ENCODE measurements at places on chromosomes 1 and 21.

GRCh38 chr1:244074559-244075171 is 23.6 kb downstream of the ZBTB18 start:
- no peak for DNase-seq

- no peak for DNase-seq
Measured at GRCh38 chr1:171545523-171545922, 60.2 kb downstream of the PRRC2C start.

DNA sequence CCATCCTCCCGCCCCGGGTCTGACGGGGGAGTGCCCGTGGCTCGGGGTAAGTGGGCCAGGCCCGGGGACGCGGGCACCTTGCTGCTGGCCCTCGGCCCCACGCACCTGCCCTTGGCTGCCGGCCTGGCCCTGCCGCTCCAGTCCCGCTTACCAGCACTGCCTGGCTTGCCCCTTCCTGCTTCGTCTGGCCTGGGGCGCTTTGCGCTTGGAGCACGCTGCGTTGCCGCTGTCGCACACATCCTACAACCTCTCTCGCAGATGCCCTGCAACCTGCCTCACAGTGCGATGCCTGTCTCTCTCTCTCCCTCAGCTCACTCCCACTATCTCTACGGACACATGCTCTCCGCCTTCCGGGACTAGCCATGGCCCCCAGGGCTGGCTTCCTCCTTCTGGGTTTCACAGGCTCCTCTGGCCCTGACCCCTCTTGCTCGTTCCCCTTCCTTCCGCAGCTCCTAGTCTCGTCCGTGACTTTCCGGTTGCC is 9.7 kb downstream of the MYOG start:
- no peak for DNase-seq

DNA sequence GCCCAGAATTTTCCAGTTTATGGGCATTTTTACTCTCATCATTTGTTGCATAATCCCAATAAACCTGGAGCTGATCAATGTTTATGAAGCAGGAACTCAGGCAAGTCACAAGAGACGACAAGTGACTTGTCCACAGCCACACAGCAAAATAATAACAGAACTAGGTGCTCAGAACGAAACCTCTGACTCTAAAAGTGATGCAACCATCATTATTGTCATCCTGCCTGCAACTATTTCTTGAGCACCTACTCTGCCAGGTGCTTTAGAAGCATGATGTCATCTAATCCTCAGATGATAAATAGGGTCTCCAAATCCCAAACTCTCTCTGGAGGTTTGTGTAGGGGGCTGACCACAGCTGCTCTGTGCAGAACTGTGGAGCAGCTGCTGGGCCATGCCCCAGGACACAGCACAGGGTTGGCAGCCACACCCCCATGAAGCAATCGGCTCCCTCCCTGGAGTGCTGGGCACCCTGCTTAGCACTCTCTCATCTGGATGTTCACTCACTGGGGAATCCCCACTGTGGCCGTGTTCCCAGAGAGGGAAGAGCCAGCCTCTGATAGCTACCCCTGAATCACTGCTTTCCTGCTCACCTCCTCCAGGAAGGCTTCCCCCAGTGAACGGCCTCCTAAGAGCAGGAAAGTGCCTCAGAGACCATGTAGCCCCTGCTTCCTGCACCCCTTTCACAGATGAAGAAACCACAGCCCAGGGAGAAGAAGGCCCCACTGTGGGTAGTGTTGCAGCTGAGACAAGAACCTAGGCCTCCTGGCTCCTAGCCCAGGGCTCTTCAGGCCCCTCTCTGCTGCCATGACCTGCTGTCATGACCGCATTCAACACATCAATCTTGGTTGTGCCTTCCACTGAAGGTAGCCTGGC is 2.1 kb downstream of the TTC22 start:
- peak; percentile 61 for DNase-seq

GRCh38 chr1:7738044-7738443 is 33.1 kb upstream of the VAMP3 start:
- no peak for DNase-seq

GRCh38 chr1:221440658-221441057 is 301.2 kb downstream of the DUSP10 start:
- no peak for DNase-seq

DNA sequence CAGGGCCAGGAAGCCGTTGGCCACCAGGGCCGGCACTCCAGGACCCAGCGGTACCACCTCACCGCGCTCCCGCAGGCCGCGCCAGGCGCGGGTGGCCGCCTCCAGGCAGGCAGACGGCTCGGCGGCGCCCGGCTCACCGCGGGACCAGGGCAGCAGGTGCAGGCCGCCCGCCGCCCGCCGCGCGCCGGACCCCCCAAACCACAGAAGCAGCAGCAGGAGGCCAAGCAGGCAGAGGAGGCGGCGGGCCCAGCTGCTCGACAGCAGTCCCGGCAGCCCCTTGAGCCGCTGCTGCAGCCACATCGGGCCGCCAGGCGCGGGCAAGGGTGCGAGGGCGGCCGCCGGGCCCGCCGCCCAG is 312 bp downstream of the KIAA2013 start:
- no peak for DNase-seq

GRCh38 chr1:182304627-182305026 is 87.0 kb downstream of the GLUL start:
- DNase-seq, result no peak

GRCh38 chr1:208535511-208535910 is 291.3 kb upstream of the PLXNA2 start:
- DNase-seq, result no peak

DNA sequence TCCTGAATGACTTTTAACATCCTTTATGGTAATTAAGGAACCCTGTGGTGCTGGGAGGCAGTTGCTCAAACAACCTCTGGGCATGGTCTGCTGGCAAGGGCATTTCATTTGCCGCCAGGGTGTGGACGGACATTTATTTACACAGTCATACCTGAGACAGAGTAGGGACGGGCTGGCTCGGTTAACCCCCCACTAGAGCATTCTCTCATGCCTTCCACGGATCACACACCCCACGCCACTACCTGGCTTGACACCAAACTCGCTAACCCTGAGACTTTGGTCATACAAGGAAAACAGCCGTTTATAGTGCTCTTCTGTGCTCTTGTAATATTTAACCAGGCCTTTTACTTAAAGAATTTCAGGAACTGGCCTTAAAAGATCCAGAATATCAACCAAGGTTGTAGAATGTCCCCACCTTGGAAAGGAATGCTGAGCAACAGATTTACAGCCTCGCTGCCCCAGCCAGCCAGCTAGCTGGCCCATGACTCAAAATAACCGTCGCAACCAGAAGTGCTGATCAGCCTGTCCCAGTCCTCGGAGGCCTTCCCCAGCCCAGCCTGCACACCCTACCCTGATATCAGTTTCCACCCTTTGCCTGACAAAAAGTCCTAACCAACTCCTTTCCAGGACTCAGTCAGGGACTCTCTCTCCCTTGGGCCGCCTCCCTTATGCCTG is 6.5 kb upstream of the PDXK start:
- DNase-seq, result peak; percentile 32

GRCh38 chr21:32674731-32675130 is 53.1 kb downstream of the SYNJ1 start:
- DNase-seq, result no peak

- no peak for DNase-seq
Measured at GRCh38 chr1:53292690-53293089, 35.2 kb downstream of the LRP8 start.

GRCh38 chr1:217369271-217369981 is 261.5 kb downstream of the GPATCH2 start:
- DNase-seq, result no peak

DNA sequence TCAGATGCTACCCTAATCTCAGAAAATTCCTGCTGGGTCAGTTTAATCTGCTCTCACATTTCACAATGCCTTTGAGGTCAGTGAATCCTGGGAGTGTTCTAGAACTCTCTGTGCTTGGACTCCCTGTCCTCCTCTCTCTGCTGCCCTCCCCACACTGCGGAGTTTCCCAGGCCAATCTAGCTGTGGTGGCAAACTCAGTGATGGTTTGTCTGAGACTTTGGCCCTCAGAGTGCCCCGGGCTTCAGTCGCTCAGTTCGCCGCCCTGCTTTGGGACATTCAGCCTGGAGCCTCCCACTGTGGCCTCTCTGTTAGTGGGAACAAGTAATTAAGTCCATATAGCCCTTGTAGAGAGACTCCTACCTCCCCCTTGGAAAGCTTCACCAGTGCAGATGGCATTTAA is 7.1 kb downstream of the C1orf226 start:
- DNase-seq, result no peak

- DNase-seq, result no peak
Measured at GRCh38 chr1:246629976-246630375, 63.7 kb downstream of the CNST start.

GRCh38 chr1:154813300-154813816 is 56.7 kb downstream of the KCNN3 start:
- no peak for DNase-seq

- no peak for DNase-seq
Measured at GRCh38 chr1:112508278-112509004, at the start of gene WNT2B. TSS of gene WNT2B (plus strand) at chr1:112508965. CDS start at chr1:112509263, 298 bp downstream.

DNA sequence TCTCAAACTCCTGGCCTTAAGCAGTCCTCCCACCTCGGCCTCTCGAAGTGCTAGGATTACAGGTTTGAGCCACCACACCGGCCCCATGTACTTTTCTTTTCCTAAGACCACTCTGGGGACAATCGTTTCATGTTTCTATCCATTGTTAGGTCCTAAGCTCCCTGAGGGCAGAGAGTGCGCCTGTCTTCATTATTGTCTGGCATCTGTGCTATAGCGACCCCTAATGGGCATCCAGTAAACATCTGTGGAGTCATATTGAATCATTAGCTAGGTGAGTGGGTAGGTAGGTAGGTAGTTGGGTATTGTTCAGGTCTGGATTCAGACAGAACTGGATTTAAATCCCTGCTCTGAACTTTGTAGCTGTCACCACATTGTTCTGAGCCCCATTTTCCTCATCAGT is 66.1 kb downstream of the TMEM53 start:
- no peak for DNase-seq

GRCh38 chr21:34770576-34770975 is 101.8 kb downstream of the CLIC6 start:
- no peak for DNase-seq

- DNase-seq, result peak; percentile 89
Measured at GRCh38 chr21:29718081-29718815, 221.5 kb downstream of the GRIK1 start.

DNA sequence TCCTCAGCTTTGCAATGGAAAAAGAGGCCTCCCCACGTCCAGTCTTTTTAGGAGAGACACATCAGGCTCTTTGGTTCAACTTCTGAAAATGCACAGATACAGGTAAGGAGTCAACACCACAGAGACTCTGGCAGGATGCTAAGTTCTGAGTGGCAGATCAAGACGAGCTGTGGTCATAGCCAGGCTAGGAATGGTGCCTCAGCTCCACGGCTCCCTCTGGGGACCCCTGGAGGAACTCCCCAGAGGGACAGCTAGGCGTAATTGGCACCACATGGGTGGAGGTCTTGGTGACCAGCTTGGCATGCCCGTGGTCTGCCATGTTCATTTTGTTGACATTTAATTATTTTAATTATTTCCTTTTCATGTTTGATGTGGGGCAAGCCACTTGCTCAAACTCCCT is 206.1 kb downstream of the KAZN start:
- DNase-seq, result no peak

DNA sequence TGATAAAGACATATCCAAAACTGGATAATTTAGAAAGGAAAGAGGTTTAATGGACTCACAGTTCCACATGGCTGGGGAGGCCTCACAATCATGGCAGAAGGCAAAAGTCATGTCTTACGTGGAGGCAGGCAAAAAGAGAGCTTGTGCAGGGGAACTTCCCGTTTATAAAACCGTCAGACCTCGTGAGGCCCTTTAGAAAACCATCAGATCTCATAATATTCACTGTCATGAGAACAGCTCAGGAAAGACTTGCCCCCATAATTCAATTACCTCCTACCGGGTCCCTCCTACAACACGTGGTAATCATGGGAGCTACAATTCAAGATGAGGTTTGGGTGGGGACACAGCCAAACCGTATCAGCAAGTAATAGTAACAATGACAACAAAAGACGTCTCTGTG is 88.2 kb upstream of the SLC25A33 start:
- DNase-seq, result no peak

DNA sequence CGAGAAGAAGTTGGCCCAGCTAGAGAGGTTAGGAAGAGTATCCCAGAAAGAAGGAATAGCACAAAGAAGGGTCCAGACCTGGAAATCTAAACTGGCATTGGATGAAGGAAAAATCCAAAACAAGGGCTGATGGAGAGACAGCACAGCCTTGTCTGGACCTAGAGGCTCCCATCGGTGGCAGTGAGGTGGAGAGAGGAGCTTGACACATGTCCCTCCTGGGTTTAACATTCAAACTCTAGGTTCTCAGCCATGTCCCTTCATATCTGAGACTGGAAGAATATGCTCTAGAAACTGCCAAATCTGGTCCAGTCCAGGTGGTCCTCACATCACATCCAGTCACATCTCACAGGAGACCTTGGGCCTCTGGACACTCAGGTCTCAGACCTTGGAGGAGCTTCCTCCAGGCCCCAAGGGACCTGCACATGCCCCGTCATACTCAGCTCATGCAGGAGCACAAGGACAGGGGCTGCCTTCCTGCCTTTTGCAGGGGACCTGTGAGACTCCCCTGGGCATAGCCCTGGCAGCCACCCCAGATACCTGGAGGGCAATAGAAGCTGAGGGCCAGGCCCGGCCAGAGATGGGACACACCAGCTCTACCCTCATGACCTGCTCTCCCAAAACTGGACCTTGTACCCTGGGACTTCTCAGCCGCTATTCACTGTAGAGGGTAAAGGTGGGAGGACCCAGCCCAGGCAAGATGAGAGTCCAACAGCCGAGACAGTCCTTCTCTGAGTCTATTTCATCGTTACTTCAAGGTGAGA is 7.5 kb downstream of the TMEM125 start:
- no peak for DNase-seq

DNA sequence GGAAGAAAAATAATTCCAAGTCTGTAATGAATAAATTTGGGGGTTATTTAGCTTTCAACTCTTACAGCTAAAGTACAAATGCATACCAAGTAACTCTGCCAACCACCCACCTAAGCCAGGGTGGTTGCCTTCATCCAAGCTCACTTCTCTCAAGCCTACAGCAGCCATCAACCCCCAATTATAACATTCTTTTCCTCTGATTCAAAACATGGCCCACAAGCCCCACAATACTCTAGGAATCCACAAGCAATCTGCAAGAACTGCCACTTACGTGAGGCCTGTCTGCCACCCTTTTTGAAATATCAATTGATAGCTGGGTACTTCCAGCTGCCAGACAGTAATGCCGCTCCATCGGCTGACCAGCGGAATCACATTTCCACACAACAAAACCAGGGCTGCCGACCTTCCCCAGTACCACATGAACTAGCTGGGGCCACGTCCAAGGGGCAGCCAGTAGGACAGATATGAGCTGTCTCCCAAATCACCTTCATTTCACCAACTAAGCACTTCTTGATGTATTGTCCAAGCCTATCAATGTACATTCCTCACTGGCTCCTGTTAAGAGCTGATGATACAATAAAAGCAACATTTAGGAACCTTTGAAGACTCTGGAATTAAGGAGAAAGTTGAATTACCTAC is 3.2 kb downstream of the LBR start:
- DNase-seq, result no peak

- no peak for DNase-seq
Measured at GRCh38 chr21:25371841-25372425, 235.3 kb downstream of the MRPL39 start.
